Right ventricle myocardium inferior (tissue), 1 donor: ENCODE measurements at places on chromosomes 5 and 9.

DNA sequence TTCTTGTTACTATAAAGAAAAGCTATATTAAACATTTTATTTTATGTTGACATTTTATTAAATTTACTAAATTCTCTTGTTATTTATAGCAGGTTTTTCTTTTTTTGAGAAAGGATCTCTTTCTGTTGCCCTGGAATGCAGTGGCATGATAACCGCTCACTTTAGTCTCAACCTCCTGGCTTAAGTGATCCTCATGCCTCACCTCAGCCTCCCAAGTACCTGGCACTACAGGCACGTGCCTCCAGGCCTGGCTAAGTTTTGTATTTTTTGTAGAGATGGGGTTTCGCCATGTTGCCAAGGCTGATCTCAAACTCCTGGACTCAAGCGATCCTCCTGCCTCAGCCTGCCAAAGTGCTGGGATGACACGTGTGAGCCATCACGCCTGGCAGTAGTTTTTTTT is 280.2 kb upstream of the C9orf72 start:
- DNase-seq = no peak

DNA sequence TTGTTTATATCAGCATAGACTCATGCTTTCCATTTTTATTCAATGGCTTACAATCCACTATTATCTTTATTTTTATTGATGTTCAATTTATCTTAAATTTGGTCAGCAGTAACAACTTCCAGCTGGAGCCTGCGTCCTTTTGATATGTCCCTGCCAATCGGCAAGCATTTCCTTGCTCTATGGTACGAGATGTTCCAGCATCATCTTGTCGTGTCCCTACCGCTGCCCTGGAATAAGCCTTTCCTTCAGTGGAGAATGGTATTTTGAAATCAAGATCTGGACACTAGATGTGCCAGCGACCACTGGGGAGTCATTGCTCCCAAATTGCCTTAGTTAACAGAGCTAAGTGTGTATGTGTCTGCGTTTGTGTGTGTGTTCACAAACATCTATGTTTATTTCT is 151.6 kb upstream of the RGMB start:
- DNase-seq = no peak

DNA sequence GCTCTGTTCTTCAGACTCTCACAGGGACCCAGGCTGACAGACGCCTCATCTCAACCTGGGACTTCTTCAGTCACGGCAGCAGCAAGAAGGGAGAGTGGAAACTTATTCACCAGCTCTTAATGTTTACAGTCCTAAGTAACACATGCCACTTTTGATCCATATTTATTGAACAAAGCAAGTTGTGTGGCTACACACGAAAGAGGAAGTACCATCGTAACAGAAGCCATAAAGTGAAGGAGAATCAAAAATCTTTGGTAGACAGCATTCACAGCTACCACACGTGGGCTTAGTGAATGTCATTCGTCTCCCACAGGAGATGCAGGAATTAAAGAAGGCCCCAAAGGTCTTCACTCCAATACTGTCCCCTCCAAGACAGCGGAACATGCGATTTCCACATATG is 582.6 kb downstream of the CETN3 start:
- no peak for DNase-seq

GRCh38 chr5:34682926-34683623 is 26.9 kb downstream of the RAI14 start:
- no peak for DNase-seq

DNA sequence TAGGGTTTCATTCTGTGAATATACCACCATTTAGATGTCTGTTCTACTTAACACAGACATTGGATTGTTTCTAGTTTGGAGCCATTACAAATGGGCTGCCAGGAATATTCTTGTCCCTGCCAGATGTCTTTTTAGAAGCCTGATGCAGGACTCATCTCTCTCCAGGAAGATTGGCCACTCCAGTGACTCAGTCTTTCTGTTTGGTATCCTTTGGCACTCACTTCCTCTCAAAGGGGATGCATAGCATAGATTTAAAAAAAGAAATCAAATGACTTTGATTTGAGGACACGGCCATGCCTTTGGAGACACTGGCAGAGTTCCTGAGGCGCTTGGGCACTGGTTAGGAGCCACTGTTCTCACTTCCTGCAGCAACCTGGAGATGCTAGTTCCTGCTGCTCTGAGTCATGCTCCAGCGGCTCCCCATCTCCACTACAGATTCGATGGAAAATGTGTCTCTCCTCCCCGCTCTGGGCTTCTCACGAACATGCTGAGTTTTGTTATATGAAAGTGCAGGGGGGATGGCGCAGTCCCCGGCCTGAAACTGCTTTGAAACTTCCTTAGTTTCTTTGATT is 3.5 kb upstream of the ZNF366 start:
- DNase-seq = peak; percentile 61

DNA sequence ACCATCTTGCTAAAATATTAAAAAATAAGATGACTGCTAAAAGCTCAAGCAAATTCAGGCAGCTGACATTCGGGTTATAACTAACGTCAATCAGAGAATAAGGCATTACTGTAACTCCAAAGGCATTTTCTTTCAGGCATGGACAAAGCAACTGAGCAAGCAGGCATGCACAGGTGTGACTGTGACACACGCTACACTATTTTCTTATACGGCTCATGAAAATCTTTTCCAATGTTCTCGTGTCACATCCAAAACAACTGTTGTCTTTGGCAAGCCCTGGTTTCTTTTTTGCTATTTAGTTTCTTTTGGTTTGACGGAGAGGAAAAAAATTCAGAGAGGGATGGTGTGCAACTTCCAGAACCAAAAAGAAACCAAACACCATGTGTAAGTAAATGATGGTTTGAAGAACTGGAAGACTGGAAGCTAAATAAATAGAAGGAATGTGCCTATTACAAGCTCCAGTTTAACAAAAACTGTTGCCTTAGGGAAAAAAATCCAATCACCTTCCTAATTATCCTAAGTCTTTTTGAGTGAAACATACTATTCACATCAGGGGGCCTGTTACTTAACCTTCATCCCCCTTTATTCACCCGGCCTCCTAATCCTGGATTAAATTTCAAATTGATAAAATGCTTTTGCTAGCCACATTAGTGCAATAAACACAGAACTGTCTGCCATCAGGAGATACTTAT is 277.6 kb downstream of the PSAT1 start:
- no peak for DNase-seq
